ENCODE measurements at places on chromosomes 3 and 15. TPM values are rescaled to one million over a fixed set of nuclear protein-coding genes. Genes with fewer than 3 reads are reported as not detected.

RETNLB gene
- not detected for total RNA-seq

PSTPIP1 gene
- total RNA-seq, result 0.11 TPM

FBN1 gene
- total RNA-seq, result 481 TPM

RTP4 gene
- 1.4 TPM for total RNA-seq

WDR49 gene
- total RNA-seq, result under 0.01 TPM

LYZL4 gene
- total RNA-seq, result not detected

PCOLCE2 gene
- total RNA-seq, result 25.4 TPM

KNSTRN gene
- total RNA-seq, result 45.1 TPM

CHMP2B gene
- total RNA-seq, result 41.2 TPM

SMAD6 gene
- total RNA-seq, result 11.0 TPM

ROBO2 gene
- total RNA-seq, result 0.37 TPM

CDHR4 gene
- 0.12 TPM for total RNA-seq

CYP8B1 gene
- not detected for total RNA-seq

TMC3 gene
- not detected for total RNA-seq

OSBPL10 gene
- total RNA-seq, result 13.9 TPM

BNIP2 gene
- total RNA-seq, result 149 TPM

KBTBD13 gene
- not detected for total RNA-seq

SLC28A1 gene
- total RNA-seq, result 0.12 TPM

CACNA1D gene
- 0.33 TPM for total RNA-seq

GPR87 gene
- not detected for total RNA-seq

SPESP1 gene
- total RNA-seq, result 3.2 TPM

C3orf22 gene
- not detected for total RNA-seq

TRIM42 gene
- total RNA-seq, result not detected

NTRK3 gene
- total RNA-seq, result under 0.01 TPM

All from uterine smooth muscle cell (primary cell).